ENCODE measurements at places on chromosomes 16 and 17.

GRCh38 chr16:49932946-49933345 is 77.0 kb upstream of the ZNF423 start:
- DNase-seq: no peak

GRCh38 chr17:45288825-45289224 is 26.9 kb upstream of the SPATA32 start:
- DNase-seq: no peak

- no peak for DNase-seq
Measured at GRCh38 chr17:76830987-76831715, 37.1 kb upstream of the MGAT5B start.

DNA sequence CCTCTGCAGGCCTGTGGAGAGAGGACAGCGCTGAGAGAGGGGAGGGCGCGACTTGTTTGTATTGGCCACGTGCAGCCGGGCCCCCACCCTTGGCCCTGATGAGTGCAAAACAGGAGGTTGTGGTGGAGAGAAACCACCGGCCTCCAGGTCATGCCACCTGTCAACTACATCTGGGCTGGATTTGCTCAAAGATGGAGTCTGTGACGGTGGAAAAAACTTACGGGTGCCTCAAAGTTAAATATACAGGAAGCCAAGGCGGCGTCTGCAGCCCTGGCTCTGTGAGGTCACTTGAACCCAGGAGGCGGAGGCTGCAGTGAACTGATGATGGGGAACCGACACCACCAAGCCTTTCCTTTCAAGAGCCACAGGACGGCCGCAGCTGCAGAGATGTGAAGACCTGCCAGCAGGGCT is 15.7 kb downstream of the C16orf74 start:
- DNase-seq: no peak

DNA sequence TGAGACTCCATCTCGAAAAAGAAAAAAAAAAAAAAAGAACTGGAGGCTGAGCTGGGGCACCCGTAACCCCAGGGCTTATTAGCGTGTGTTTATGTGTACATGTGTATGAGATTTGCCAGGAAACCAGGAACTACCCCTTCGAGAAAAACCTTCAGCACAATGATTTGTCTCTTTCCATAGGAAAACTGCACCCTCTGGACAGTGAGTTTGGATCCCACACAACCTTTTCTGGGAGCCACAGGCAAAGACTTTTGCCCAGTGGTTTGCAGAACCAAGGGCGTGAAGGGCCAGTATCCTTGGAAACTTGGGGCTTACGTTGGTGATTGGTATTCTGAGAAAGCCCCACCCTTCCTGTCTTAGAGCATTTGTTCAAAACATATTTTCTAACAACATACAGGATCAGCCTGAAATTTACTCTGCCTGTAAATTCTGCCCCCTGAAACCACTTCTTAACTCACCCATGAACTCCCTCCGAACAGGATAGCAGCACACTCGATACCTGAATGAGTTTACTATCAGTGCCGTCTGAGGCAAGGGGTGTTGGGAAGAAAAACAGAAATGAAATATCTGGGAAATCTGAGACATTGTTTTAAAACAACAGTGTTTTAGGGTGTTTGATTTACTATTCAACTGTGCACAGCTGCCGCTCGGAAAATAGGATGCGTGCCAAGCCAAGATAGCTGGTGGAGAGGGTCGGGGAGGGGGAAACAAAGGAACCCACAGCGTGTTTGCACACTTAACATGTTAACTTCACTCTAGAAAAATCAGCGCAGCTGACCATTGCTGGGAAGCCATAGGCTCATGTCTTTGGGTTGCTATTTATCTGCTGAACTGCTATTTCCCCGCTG is 40.2 kb upstream of the MAF start:
- DNase-seq: no peak

GRCh38 chr17:32484628-32485027 is 2.2 kb upstream of the CDK5R1 start:
- no peak for DNase-seq

DNA sequence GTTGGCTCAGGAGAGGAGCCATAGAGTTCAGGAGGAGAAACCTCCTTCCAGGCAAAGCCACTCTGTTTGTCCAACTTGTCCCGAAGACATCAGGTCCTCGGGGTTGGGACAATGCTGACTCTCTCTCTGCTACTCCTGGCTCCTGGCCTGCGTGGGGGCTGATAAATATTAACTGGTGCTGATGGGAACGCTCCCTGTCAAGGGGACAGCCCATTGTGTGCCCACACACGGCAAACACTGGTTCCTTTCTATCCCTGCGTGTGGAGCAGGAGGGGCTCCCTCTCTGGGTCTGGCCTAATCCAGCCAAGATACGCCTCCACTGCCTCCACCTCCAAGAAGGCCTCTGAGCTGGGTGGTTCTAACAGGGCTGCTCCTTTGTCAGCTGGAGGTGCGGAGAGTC is 4.4 kb downstream of the KIF19 start:
- peak; percentile 37 for DNase-seq

DNA sequence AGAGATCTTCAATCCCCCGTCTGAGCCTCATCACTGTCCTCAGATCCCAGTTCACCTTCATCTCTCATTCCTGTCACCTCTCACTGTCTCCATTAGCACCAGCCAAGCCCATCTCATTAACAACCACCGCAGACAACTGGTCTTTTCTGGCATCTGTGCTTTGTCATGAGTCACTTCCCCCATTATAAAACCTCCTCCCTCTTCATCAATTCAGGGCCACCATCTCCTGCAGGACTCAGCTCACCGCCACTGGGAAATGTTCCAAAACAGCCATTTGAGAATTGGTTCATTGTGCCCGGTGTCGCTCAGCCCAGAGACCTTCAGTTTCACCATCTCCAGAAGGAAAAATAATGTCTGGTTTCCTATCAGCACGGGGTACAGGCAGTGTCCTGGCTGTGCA is 56.9 kb upstream of the TEKT3 start:
- DNase-seq: no peak

DNA sequence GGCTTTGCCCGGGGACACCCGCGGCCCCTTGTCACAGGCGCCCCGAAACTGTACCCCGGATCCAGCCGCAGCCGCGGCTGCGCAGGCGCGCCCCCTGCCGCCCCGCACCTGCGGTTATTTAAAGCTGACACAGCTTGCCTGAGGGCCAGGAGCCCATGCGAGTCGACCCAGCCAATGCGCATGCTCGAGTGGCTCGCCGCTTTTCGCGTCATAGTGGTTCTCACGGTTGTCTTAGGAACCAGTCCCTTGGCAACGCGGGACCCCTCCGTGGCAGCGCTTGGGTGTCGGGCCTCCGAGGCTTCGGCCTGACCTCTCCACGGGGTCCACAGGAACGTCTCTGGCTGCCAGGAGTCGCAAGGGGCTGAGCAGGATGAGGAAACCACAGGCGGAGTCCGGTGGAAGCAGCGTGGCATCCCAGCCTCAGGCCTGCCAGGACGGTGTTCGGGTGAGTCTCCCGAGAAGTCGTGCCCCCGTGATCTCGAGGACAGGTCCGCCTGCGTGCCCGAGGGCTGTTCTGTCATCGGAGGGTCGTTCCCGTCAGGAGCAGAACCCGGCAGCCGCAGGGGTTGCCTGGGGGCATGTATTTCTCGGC is 716.9 kb downstream of the KCNJ18 start:
- DNase-seq: no peak

DNA sequence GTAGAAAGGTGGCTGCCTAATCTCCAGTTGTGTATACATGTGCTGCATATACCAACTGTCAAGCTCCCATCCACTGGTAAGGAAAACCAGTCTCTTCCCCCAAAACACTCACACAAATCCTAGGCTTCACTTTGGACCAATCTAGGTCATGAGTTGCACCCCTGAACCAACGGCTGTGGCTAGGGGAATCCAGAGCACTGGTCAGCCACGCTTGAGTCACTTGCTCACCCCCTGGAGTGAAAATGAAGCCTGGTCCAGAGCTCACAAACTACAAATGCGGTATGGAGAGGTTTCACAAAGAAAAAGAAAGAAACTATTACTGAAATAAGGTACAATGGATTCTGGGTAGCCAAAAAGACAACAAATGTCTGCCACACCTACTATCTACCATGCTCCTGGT is 66.1 kb upstream of the NLK start:
- no peak for DNase-seq

DNA sequence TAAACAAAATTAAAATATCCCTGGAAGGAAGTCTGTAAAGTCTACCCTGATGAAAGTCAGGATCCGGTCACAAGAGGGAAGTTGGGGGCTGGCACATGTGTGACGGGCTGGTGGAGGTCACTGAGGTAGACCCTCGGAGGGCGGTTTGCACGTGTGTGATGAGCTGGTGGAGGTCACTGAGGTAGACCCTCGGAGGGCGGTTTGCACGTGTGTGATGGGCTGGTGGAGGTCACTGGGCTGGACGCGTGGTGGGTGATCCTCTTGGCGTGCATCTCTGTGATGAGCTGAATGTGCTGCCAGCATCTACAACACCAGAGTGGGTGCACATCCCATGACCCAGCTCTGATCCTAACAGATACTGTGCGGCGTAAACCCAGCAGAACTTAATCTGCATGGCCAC is 43.7 kb upstream of the METRNL start:
- DNase-seq: no peak

DNA sequence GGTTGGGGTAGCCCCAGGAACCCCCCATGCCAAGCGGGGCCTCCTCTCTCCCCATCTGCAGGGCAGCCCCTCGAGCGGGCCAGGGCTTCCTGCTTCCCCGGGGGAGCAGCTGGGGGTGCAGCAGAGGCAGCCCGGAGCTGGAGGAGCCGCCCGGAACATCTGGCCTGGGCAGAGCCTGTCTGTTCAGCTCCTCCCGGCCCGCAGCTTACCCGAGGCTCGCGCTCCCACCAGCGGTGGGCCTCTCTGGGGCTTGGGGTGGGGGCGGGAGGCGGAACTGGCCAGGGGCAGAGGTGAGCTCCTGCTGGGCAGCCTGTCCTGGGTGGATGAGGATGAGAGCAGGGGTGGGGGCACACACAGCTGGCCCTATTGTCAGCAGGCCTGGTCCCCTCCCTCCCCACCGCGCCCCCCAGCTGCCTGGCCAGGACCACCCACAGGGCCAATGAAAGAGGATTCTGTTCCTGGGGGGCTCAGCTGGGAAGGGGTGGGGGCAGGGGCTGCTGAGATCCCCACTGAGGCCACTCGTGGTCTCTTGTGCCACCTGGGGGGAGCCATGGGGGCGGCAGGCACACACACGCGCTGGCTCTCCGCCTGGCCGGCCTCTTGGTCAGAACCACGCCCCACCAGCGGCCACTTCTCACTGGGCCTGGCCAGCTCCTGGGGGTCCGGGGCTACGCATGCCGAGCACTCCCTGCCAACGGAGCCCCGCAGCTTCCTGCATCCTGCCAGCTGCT is 34.7 kb downstream of the BAHCC1 start:
- no peak for DNase-seq

GRCh38 chr16:29230671-29231096 is 175.8 kb downstream of the NPIPB11 start:
- no peak for DNase-seq

DNA sequence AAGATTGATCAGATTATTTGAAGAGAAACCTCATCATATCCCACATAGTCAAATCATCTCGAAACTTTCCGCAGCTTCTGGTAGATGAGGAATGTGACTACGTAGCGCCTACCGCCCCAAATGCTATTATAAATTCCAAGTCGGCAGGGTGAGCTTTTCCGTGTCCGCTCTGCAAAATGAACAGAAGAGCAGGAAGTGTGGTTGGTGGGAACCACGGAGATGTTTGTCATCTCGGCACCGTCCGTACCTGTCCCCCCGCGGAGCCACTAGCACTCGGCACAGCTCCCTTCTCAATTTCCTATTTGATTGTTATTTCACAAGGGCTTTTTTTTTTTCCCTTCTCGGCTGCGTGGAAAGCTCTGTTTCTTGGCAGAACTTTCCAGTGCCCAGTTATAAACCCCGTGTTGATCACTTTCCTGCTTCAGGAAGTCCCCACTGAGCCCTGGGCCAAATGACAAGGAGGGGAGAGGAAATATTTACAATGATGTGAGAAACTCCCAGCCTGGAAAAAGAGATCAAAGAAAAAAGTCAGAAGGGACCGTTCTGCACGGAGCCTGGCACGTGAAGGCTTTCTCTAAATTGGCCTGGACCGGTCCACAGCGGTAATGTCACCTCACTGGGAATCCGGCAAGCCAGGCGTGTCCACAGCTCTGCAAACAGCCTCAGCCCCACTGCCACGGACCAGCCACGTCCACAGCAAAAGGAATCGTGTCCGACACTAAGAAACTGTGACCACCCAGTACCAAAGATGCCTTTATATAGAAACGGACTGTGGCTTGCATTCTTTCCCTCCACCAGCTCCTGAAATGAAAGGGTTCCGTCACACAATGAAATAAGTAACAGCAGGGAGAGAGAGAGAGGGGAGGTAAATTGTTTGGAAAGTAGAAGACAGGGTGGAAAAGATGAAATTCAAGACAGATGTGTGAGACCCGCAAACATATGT is 65.0 kb downstream of the MRM3 start:
- DNase-seq: no peak

GRCh38 chr16:88968589-88969280 is 8.3 kb downstream of the CBFA2T3 start:
- DNase-seq: no peak

DNA sequence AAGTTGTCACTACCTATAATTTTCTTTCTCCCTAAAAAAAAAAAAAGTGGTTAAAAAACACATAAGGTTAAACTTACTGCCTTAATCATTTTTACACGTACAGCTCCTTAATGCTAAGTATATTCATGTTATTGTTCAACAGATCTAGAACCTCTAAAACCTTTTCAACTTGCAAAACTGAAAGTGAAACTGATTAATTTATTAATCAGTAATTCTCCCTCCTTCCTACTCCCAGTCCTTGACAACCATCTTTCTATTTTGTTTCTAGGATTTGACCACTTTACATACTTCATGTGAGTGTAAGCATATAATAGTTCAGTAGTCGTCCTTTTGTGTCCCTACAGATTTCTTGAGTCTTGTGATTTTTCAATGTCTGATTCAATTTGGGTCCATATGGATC is 251.4 kb upstream of the KIF2B start:
- no peak for DNase-seq

DNA sequence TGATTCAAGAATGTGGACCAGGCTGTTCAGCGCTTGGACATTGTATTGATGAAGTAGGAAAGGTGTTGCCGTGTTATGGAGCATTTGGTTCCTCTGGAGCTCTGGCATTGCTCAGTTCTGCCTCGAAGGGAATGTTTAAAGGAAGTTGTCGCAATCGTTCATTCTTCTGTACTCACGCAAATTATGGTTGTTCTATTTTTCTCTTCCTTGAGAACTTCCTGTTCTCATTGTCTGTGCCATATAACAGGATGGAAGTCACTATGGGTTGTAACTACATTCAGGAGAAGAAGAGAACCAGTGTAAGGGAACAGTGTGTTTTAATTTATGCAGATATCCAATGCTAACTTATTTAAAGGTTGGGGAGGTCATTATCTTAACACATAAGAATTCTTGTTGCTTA is 13.0 kb downstream of the PCTP start:
- DNase-seq: no peak

- no peak for DNase-seq
Measured at GRCh38 chr17:61130330-61130729, 269.3 kb upstream of the TBX2 start.

DNA sequence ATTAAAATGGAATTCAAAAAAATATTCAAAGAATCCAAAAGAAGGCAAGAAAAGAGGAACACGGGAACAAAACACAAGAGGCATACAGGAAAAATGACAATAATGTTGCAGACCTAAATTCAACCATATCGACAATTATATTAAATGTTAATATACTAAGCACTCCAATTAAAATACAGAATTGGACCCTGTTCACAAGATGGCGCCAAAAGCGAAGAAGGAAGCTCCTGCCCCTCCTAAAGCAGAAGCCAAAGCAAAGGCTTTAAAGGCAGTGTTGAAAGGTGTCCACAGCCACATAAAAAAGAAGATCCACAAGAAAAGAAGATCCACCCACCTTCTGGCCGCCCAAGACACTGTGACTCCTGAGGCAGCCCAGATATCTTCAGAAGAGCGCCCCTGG is 6.3 kb upstream of the XAF1 start:
- DNase-seq: no peak

GRCh38 chr17:80212962-80213642 is 7.0 kb downstream of the SGSH start:
- peak; percentile 37 for DNase-seq

Measured in putamen (tissue), 1 donor.